T-helper 2 cell treated with Interferon-gamma antibody and Interleukin-4, amounts not matched to agents 100 ng/mL and 5 ng/mL, for 36 hours (primary cell): ENCODE measurements at places on chromosomes 12 and 14. TPM values are rescaled to one million over a fixed set of nuclear protein-coding genes. Genes with fewer than 3 reads are reported as not detected.

SOX5 gene
- total RNA-seq: not detected in 2 replicates

BATF gene
- total RNA-seq: 49.5 and 56.0 TPM in 2 replicates

SYNDIG1L gene
- not detected in 2 replicates for total RNA-seq

PHC1 gene
- 15.8 and 16.3 TPM in 2 replicates for total RNA-seq

GABARAPL1 gene
- 6.6 and 7.0 TPM in 2 replicates for total RNA-seq

HOXC4 gene
- not detected in 2 replicates for total RNA-seq

P2RX7 gene
- 15.1 and 15.8 TPM in 2 replicates for total RNA-seq

RAPGEF3 gene
- 0.20 TPM in 2 replicates for total RNA-seq

PRICKLE1 gene
- total RNA-seq: 0.25 and 0.61 TPM in 2 replicates

ESPL1 gene
- total RNA-seq: 75.1 and 79.7 TPM in 2 replicates

KRT83 gene
- not detected in 2 replicates for total RNA-seq

TULP3 gene
- 7.0 and 7.6 TPM in 2 replicates for total RNA-seq

PRR4 gene
- 2.5 and 3.7 TPM in 2 replicates for total RNA-seq

LALBA gene
- not detected in 2 replicates for total RNA-seq
